Fibroblast of pulmonary artery (primary cell): ENCODE measurements at places on chromosomes 4 and X.

DNA sequence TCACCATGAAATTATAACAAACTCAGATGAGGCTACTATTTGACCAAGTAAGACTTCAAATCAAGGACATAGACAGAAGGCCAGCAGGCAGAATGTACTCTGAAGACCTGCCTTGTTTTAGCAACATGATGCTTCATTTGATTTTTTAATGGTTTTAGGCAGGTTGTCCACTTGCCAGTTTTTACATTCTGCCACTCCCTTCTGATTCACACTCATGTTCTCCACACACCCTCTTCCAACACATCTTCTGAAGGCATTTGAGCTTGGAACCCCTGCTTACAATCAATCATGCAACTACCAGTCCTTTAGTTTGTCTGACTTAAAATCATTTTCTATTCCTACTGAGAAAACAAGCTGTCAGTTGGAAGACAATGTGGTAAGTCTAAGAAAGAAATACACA is 114.9 kb upstream of the SMIM31 start:
- DNase-seq = no peak

GRCh38 chr4:27000122-27000521 is 139.5 kb downstream of the STIM2 start:
- no peak for DNase-seq

- DNase-seq = no peak
These were observed 338.7 kb downstream of the PCDH18 start for GRCh38 chr4:137193564-137193963.

DNA sequence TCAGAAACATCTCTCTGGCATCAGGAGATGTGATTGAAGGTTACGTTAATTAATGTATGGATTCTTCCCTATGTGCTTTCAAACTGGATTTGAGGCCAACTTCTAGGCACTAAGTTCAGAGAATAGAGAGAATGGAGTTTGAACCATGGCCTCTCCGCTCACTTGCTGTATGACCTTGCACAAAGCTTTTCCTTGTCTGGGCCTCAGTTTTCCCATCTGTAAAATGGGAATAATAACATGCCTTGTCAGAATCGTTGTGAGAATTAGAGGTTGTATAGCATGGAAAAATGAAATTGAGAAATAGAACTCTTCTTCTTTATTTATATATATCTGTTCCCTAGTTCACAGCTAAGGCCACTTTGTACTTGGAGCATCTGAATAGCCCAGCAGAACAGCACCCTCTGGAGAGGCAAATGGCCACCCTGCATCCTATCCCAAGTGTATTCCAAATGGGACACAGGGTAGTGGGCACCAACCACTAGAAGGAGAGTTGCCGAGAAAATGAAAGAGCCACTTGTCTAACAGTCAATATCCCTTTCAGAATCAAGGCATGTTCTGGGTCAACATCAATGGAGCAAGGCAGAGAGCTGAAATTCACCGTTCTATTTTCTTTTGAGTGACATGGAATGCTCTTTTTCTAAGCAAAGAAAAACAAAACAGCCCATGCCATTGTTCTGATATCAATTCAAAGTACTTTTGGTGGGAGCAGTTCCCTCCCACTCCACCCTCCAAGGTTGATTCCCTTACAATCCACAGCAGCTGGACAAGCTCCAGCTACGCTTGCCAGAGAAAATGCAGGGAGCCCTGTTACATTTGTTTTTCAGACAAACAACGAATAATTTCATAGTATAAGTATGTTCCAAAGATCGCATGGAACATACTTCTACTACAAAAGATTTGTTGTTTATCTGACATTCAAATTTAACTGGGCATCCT is 23.3 kb upstream of the MTM1 start:
- DNase-seq = peak; percentile 67

DNA sequence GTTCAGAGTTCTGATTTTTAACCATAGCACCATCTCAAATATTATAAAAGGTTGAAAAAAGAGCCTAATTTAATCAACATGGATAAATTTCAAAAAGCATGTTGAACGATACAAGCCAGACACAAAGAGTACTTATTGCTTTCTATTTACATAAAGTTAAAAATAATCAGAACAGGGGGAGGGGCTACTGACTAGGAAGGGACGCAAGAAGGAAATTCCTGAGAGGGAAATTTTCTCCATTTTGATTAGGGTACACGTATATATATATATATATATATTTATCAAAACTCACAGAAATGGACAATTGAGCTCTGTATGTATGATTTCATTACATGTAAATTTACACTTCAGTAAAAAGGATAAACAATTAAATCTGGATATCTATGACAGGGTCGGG is 482 bp upstream of the MBTPS2 start:
- peak; percentile 42 for DNase-seq

GRCh38 chr4:131526686-131527085 is 1622.4 kb upstream of the PCDH10 start:
- peak; percentile 18 for DNase-seq

DNA sequence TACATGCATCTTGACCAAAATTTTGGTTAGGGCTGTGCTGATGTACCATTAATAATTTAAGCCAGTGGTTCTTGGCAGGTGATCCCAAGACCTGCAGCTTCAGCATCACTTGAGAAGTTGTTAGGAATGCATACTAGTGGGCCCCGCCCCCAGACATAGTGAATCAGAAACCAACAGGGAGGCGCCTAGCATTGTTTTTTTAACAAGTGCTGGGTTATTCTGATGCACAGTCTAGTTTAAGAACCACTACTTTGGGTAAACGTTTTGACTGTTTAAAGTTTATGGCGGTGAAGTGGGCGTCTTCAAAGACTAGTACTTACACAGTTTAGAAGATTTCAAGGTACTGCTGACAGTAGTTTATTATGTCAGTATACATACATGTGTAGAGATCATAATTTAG is 23.6 kb downstream of the FAM199X start:
- no peak for DNase-seq

- peak; percentile 38 for DNase-seq
These were observed 18.2 kb upstream of the DDIT4L start for GRCh38 chr4:100208459-100208858.

DNA sequence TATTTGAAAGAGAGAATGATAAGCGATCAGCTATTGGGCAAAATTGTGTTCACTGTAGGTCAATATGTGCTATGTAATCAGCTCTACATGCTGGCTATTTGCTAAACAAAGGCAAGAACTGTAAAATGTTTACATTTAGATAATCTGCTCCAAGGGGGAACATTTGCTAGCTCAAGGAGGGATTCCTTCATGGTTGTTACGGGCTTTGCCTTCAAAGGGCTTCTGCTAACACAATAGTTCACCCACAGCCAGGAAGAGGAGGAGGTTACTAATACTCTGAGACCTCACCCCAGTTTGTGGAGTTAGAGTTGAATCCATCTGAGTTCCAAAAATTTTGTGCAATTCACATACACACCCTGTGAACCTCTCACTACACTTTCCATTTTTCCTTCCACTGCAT is 107.6 kb upstream of the BMP3 start:
- DNase-seq = no peak

DNA sequence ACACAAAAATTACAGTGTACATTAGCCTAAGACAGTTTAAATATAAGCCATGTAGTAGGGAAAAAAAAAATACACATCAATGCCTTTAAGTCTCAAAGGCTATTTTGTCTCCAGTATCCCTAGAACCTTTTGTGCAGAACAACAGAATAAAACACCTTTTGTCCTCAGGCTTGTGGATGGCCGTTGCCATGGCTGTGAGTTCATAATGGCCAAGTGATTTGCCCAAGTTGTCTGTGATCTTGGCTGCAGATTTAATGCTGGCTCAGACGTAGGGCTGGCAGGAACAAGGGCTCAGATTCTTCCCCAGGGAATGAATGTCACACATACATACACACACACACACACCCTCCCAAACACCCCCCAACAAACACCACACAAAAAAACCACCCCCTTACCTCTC is 25.3 kb downstream of the GPM6B start:
- DNase-seq = no peak
